ENCODE measurements at places on chromosomes 3 and 15.

GRCh38 chr3:45992133-45992729 is 3.4 kb downstream of the FYCO1 start:
- no peak for DNase-seq

- DNase-seq = no peak
Observed at GRCh38 chr3:38019658-38020341, 9.6 kb downstream of the PLCD1 start.

DNA sequence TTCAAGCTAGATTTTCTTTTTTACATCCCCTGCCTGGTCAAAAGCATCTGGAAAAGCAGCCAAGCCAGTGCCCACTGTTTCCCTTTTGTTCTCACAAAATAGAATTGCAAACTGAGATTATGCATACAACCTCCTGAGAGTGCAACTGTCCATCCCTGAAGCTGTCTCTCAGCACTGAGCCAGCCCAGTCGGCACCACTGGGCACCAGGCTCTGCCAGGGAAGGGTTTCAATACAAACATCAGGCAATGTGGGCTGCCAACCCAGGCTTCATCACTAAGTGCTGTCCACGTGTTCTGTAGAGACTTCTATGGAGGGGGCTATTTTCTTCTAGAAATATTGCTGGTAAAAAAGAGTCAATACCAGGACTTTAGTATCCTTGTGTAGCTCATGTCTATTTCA is 356.3 kb upstream of the TBL1XR1 start:
- DNase-seq = no peak

DNA sequence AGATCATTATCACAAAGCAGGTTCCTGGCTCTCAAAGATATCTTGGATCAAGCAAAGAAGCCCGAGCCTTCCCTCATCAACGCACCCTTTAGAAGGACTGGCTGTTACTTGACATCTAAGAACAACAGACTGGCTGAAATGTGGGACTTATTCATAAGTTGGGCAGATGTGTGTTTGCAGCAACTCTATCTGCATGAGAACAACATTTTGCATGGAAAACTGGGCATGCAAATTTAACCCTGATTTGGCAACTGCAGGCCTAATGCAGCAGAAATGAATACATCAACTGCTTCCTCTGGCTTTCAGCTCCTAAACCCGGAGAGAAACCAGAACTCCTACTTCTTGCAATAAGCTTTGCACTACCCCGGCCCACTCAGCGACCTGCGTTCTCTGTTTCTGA is 35.0 kb upstream of the FOXP1 start:
- DNase-seq = no peak

- DNase-seq = no peak
Observed at GRCh38 chr3:27666708-27667107, 55.4 kb downstream of the EOMES start.

- DNase-seq = no peak
Observed at GRCh38 chr3:8319935-8320634, 181.5 kb upstream of the LMCD1 start.

- no peak for DNase-seq
Observed at GRCh38 chr15:39904115-39904514, 16.0 kb downstream of the GPR176 start.

- DNase-seq = no peak
Observed at GRCh38 chr3:196003611-196004010, 78.3 kb downstream of the TFRC start.

DNA sequence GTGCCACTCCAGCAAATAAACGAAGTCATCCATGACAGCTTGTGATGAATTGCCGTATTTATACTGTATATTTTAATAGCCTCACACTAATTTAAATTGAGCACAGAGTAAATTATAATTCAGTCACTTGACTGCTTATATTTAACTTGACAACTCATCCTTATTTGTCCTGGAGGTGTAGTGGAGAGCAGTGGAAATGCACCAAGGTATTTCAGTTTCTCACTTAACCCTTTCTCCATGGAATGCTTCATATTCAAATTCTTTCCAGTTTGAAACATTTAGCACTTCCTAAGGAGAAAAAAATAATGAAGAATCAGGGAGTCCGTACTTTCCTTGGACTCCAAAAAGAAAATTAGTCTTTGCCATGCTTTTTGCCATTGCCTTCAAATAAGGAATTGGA is 99.0 kb downstream of the MAP2K5 start:
- DNase-seq = no peak

GRCh38 chr3:43695443-43695842 is 4.7 kb downstream of the ABHD5 start:
- no peak for DNase-seq

GRCh38 chr15:48427479-48427878 is 96.2 kb downstream of the DUT start:
- no peak for DNase-seq

DNA sequence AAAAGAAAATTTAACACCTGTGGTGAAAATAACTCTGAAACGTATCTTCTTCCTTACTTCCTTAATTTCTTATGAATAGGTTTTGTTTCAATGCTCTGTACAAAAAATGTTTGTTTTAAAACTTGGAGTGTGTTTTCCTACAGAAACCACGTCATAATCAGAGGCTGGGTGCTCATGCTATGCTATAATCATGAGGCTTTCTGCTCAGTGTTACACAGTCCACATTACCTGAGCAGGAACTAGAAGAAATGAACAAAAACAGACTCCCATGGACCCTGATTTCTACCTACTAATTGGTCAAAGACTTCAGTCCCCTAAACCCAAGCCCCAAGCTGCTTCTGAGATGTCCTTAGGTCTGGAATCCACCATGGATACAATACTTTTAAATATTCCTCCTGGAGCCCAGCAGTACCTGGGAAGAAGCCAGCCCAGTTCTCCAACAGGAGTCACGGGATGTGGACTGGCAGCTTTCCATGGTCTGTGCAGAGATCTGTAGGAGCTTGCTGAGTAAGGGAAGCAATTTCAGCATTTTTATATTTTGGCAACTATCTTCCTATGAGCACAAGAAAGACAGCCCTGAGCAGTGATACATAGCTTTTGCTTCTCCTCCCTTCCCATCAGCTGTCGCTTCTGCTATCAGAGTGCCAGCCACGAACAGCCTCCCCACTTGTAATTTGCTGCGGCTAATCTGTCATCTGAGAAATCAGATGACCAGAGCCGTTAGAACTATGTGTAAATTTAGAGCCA is 65.6 kb downstream of the WDR72 start:
- no peak for DNase-seq

DNA sequence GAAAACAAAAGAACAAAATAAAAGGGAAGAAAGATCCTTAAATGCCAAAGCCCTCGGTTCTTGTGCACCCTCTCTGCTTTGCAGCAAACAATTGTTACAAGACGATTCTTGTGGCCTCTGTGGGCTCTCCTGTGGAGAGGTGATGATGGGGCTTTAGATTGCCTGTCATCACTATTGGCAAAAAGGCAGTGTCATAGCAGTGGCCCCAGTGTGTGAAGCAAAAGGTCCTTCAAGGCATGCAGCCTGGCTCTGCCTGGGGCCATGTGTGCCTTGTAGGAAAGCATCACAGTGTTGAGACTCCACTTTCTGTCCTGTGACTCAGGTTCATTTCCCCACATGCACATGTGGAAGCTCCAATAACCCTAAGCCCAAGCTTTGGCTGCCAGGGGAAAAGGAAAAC is 43.7 kb downstream of the POC1A start:
- DNase-seq = no peak

DNA sequence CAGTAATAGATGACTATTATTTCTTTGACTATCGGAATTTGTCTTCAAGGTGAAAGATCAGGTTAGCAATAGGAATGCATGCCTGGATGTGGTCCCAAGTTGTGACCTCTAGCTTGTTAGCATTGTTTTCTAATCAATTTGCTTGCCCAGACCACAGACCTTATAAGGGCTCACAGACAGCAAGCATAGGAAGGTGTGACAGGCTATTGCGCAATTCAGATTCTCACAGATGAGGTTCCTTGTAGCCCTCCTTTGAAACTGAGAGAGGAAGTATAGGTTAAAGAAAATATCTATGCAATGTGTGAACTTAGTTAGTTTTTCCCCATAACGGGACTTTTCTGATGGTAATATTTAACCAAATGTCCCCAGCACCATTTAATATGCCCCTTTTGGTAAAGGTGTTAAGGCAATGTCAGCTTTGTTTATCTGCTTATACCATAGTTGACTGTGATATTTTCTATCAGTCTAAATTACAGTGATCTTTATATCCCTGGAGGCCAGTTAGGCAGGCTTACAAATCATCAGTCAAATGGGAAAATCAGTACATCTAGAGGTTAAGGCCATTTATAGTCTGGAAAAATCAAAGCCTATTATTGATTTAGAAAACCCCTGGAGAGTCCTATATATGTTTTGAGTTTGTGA is 168.1 kb upstream of the MBNL1 start:
- peak; percentile 35 for DNase-seq

DNA sequence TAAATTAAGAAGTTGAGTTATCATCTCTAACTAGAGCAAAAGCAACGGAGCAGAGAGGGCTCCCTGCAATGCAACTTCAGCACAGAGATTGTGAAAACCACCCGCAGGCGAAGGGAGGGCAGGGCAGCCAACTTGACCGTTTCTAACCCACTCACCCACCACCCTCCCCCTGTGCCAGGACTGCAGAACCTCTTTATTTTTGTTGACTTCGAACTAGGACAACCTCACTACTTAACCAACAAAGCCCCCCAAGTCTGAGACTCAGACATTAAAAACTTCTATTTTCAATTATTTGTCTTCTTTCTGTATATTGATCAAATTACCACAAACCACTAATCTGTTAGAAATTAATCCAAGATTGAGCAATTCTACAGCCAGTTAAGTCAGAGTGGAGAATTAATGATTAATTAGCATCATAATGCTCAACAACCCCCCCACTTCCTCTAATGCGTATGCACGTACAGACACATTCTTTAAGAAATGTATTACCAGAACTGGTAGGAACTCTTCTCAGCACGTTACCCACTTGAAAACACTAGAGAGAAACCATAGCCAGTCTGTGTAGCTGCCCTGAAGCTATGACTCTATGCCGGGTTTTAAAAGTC is 2.0 kb downstream of the MGLL start:
- DNase-seq = no peak

- no peak for DNase-seq
Observed at GRCh38 chr3:184757022-184757651, 45.3 kb upstream of the MAGEF1 start.

DNA sequence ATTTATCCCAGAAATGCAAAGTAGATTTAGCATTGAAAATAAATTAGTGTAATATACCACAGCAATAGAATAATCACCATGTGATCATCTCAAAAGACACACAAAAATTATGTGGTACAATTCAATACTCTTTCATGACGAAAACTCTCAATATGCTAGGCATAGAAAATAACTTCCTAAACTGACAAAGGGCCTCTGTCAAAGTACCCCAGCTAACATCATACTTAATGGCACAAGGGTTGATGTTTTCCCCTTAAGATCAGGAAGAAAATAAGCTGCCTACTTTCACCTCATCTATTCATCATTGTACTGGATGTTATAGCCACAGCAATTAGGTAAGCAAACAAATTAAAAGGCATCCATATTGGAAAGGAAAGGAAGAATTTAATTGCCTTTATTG is 22.7 kb upstream of the NIPA2 start:
- no peak for DNase-seq

GRCh38 chr3:11720304-11720898 is 76.7 kb upstream of the VGLL4 start:
- DNase-seq = peak; percentile 84

DNA sequence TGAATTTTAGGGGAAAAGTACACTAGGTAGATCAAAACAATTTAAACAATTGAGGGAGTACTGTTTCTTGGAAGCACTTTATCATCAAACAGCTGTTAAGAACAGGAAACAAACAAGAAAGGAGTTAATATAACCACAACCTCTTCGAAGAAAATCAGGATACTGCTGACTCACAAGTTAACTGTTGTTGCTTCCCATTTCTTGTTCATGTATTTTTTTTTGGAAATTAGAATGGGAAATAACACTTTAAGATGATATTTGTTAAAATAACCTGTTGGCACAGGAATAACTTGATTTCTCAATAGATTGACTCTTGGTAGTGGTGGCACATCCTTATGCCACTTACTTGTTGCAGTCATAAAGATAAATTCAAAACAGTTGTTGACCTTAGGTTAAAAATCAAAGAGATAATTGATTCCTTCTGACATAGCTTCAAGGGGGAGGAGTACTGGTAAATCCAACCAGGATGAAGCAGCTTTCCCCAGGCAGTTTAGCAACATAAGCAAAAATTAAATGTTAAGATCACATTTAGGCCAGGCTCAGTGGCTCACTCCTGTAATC is 3.3 kb downstream of the BNIP2 start:
- DNase-seq = no peak

DNA sequence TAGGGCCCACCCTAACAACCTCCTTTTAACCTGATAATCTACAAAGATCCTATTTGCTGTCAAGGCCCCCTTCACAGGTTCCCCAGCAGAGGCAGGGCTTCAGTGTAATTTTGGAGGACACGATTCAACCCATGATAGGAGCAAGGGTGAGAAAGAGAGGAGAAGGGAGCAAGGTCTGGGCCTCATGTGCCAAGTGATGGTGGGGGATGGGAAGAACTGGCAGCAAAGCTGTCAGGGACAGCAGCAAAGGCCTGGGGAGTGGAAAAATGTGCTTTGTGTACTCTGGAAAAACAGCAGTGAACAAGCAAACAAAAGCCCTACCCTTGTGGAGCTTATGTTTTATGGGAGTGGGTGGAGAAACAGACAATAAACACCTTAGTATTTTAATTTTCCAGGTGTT is 2.7 kb upstream of the GALNT15 start:
- DNase-seq = no peak

DNA sequence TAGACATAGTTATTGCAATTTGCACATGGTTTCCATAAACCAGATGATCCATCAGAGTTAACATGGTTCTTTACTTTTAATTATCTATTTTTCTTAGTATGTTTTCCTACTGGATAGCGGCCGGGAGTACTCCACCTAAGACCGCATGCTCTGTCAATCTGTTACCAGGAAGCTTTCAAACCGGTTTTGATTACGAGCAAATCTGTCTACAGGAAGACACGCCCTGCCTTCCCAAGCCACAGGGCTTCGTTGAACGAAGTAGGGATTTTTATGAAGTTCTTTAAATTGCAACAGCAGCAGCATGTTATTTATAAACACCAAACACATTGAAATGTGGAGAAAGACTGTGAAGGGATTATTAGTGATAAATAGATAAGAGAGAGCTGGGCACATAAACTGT is 283.3 kb upstream of the ROBO2 start:
- DNase-seq = peak; percentile 39

- DNase-seq = no peak
Observed at GRCh38 chr3:50395070-50395860, 35.9 kb upstream of the TMEM115 start.

DNA sequence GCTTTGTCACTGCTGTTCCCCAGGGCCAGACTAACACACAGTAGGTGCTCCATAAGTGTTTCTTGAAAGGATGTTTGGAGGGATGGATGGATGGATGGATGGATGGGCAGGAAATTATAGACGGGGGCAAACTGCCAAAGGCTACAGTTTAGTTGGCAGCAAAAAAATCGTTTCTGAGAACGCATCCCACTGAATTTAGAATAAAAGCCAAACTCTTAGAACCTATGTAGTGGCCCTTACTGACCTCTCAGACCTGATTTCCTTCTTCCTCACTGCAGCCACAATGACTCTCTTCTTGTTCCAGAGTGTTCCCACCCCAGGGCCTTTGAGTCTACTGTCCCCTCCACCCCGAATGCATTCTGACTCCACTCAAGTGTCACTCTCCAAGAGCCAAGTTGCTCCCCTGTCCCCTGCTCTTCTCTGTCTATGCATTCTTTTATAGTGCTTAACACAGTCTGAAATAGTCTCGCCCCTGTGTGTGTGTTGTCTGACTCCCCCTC is 5.2 kb upstream of the GATA2 start:
- no peak for DNase-seq

GRCh38 chr15:99932676-99933402 is 199.6 kb upstream of the LYSMD4 start:
- DNase-seq = no peak

- peak; percentile 15 for DNase-seq
Observed at GRCh38 chr15:38843051-38843501, 278.5 kb upstream of the RASGRP1 start.

Data from LoVo (cell line).